Right renal cortex interstitium (tissue), 3 donors: ENCODE measurements at places on chromosomes 3 and 15. TPM values are rescaled to one million over a fixed set of nuclear protein-coding genes. Genes with fewer than 3 reads are reported as not detected.

Gene SLC22A14
- polyA plus RNA-seq: 0.37 TPM

Gene NPAP1
- 0.56 TPM for polyA plus RNA-seq

Gene EEF1AKMT4
- polyA plus RNA-seq: 3.0 TPM

Gene MORC1
- 0.61 TPM for polyA plus RNA-seq

Gene GNB4
- 29.6 TPM for polyA plus RNA-seq

Gene GLDN
- 0.74 TPM for polyA plus RNA-seq

Gene LMOD3
- 0.04 TPM for polyA plus RNA-seq

Gene CACNA2D3
- 1.4 TPM for polyA plus RNA-seq

Gene ACTRT3
- 5.6 TPM for polyA plus RNA-seq

Gene ONECUT1
- polyA plus RNA-seq: not detected

Gene CKMT1A
- polyA plus RNA-seq: 1.9 TPM

Gene TMEM43
- 57.1 TPM for polyA plus RNA-seq

Gene NAALADL2
- polyA plus RNA-seq: 20.4 TPM

Gene ANKRD34C
- polyA plus RNA-seq: 0.14 TPM

Gene CAMK2N2
- polyA plus RNA-seq: not detected

Gene IL5RA
- polyA plus RNA-seq: 0.76 TPM

Gene CKMT1B
- 1.6 TPM for polyA plus RNA-seq

Gene SLC9A9
- polyA plus RNA-seq: 6.4 TPM

Gene ARGFX
- not detected for polyA plus RNA-seq

Gene TUSC7
- polyA plus RNA-seq: not detected

Gene USP19
- polyA plus RNA-seq: 60.2 TPM

Gene HHLA2
- polyA plus RNA-seq: 16.8 TPM

Gene SRGAP3
- polyA plus RNA-seq: 15.4 TPM

Gene FANCD2
- polyA plus RNA-seq: 18.1 TPM

Gene MOBP
- not detected for polyA plus RNA-seq

Gene CPB1
- polyA plus RNA-seq: 0.58 TPM

Gene ABTB1
- polyA plus RNA-seq: 17.8 TPM

Gene RCCD1
- polyA plus RNA-seq: 15.1 TPM

Gene TOP2B
- 359 TPM for polyA plus RNA-seq

Gene PSTPIP1
- polyA plus RNA-seq: 0.79 TPM

Gene GOLGB1
- polyA plus RNA-seq: 81.7 TPM

Gene ADAMTS17
- 2.1 TPM for polyA plus RNA-seq

Gene PLCL2
- 16.0 TPM for polyA plus RNA-seq

Gene ANKUB1
- 0.36 TPM for polyA plus RNA-seq

Gene LRRC2
- 2.4 TPM for polyA plus RNA-seq

Gene C2CD4B
- 0.46 TPM for polyA plus RNA-seq

Gene CP
- 0.41 TPM for polyA plus RNA-seq

Gene CFAP91
- polyA plus RNA-seq: 18.8 TPM

Gene PLOD2
- 176 TPM for polyA plus RNA-seq

Gene UPK1B
- 10.1 TPM for polyA plus RNA-seq

Gene GOLGA6D
- not detected for polyA plus RNA-seq

Gene AMIGO3
- 1.5 TPM for polyA plus RNA-seq

Gene LRRIQ4
- 0.23 TPM for polyA plus RNA-seq

Gene GOLGA8S
- 0.91 TPM for polyA plus RNA-seq

Gene CFAP92
- polyA plus RNA-seq: 1.2 TPM

Gene PRR23C
- 0.06 TPM for polyA plus RNA-seq

Gene NME9
- polyA plus RNA-seq: 2.7 TPM

Gene NLGN1
- 2.2 TPM for polyA plus RNA-seq

Gene STRIT1
- 1.9 TPM for polyA plus RNA-seq
